ENCODE measurements at places on chromosomes 2 and 18.

GRCh38 chr2:144524118-144525009 is 4.4 kb upstream of the ZEB2 start:
- no peak for DNase-seq

- DNase-seq = no peak
Observed at GRCh38 chr2:152578573-152578972, 138.7 kb downstream of the PRPF40A start.

DNA sequence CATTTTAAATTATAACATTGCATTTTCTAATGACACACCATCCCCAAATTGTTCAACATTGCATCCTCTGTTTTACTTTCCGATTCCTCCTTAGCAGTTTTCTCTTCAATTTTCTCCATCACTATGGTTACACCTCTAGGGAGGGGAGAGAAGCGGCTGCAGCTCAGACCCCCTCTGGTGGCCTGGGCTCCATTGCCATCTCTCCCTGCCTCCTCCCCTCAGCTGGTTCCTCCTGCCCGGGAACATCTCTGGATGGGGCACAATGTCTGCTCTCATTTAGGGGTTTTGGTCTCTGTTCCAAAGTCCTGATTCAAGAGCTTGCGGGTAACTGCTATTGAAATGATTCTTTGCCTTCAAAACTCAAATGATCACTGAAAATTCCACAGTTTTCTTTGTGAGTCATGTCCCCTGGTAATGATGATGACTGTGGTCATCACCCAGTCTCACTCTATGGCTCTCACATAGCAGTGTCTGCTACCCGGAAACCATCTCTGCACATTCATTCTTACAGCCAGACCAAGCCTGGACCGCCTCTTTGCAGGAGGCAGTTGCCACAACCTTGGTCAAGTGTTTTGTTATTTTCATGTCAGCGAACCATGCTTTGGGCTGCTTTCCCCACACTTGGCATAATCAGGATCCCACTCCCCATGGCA is 263.9 kb downstream of the ALPK2 start:
- DNase-seq = no peak

GRCh38 chr2:147224070-147224469 is 620.8 kb upstream of the ACVR2A start:
- DNase-seq = no peak

DNA sequence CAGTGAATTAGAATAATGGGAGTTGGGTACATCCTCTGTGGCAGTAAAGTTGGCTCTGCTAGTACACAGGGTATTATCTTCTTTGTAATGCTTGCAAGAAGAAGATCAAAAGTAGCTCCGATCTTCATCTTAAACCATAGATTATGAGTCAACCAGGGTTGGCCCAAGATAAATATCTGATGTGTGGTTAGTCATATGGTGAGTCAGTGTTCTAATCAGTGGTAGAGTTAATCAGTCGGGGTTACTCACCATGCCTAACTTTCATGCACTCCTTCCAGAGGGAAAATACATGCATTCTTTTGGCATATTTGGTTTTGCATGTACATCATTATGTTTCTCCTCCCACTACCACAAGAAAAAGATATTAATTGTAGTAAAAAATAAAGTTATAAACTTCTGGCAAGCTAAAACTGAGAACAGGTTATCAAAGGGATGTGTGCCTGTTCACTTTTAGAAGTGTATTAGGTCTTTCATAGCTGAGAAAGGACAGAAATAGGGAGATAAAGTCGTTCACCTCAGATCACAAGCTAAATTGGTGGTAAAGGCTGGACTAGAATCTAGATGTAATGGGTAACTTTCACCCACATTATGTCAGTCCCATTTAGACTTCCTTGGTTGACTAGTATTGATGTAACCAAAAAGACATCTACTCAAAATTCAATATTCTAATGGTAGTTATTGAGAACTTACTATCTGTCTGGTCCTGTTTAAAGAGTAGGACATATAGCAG is 684.4 kb downstream of the IRS1 start:
- DNase-seq = no peak

Measured in T-helper 9 cell (primary cell).